ENCODE measurements at places on chromosomes 2 and 18.

DNA sequence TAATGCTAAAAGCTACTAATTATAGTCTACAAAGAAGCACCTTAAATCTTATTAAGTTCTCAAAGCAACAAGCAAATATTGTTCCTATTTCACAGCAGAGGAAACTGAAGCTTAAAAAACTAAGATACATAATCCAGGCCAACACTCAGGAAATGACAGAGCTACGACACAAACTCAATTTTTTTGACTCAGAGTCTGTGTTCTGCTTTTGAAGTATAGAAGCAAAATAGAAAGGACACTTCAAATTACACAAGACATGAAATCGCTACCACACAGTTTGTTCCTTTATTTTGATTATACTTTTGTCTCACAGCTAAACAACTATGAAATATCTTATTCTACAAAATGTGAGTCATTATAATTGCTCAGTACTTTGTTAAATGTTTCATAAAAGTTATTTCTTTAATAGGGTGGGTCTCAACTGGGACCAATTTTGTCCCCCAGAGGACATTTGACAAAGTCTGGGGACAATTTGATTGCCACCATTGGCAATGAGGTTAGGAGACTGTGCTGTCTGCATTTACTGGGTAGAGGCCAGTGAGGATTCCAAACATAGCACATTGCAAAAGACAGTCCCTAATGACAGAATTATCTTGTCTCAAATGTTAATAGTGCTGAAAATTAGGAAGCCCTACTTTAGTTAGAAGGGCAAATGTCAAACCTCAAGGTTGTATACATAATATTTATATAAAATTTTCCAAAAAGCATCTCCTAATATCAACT, 101.5 kb upstream of the GRB14 start:
- DNase-seq, result no peak

DNA sequence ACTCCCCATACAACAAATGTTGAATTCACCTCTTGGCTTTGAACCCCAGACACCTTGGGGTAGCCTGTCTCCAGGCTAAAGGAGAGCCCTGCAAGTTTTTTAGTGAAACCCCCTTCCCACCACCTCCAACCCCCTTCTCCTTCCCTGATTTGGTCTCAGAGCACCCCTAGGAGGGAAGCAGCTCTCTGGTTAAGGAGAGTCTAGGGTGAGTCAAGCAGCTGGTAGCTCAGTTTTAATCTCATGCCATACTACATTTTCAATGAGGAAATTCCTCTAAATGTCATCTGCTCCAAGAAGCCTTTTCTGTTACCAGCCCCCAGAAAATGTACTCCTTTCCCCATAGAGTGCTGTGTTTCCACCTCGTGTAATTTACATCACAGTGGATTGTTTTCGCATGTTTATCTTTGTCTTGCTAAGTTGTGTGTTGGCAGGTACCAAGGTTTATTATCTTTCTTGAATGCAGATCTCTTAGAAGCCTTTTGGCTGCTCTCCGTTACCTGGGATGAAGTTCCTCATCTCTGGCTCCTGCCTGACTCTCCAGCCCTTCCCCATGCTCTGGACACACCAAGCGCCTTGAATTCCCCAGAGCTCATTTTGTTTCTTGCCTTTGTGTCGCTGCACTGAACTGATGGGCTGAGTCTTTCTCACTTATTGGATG, 82.2 kb downstream of the ASAP2 start:
- DNase-seq, result no peak

DNA sequence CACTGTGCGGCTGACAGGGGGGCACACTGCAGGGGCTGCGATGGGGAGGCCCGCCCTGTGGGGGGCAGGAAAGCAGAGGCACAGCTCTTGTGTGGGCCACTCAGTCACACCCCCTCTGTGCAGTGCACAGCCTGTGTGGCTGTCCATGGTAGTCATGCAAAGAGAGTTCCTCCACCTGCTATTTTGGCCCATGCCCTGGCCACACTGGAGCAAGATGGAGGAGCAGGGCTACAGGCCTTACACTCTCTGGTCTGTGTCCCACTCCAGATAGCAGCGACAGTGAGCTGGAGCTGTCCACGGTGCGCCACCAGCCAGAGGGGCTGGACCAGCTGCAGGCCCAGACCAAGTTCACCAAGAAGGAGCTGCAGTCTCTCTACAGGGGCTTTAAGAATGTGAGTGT, 28.5 kb upstream of the FAHD2A start:
- DNase-seq, result no peak

GRCh38 chr2:74250189-74250631, 51.8 kb downstream of the MTHFD2 start:
- DNase-seq, result no peak

DNA sequence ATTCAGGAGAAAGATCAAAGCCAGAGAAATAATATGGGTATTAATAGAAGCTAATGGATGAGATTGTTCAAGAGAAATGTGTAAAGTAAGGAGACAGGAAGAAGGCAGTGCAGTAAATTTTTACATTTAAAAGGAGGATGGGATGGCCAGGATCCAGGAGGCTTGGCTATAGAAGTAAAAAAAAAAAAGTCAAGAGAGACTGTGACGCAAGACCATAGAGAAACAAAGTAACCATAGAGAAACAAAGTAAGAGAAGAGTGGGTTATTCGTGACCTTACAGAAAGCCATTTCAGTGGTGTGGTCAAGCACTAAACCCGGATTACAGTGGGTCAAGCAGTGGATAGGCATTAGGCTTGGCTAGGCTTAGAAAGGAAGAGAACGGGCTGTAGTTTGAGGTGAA, 10.5 kb upstream of the FAM171B start:
- no peak for DNase-seq
